T-helper 9 cell (primary cell): ENCODE measurements at places on chromosomes 1 and 21.

GRCh38 chr1:39272027-39272797, 67.7 kb downstream of the MACF1 start:
- no peak for DNase-seq

DNA sequence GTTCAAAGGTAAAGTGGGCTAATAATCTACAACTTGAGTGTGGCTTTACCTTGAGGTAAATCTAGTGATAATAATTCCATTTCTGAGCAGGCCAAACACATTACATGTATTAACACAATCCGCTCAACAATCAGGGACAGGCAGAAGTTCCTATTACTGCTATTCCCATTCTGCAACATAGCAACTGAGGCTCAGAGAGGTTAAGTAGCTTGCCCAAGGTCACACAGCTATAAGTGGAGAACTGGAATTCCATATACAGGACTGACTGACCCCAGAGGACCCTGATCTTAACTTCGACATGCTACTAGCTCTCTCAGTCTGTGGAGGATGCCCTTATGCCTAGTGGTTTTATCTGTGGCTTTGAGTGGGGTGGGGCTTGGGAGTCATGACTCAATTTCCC, 110.1 kb downstream of the TRABD2B start:
- DNase-seq: no peak

- no peak for DNase-seq
Observed at GRCh38 chr1:161111117-161111516, 6.7 kb downstream of the PFDN2 start.

DNA sequence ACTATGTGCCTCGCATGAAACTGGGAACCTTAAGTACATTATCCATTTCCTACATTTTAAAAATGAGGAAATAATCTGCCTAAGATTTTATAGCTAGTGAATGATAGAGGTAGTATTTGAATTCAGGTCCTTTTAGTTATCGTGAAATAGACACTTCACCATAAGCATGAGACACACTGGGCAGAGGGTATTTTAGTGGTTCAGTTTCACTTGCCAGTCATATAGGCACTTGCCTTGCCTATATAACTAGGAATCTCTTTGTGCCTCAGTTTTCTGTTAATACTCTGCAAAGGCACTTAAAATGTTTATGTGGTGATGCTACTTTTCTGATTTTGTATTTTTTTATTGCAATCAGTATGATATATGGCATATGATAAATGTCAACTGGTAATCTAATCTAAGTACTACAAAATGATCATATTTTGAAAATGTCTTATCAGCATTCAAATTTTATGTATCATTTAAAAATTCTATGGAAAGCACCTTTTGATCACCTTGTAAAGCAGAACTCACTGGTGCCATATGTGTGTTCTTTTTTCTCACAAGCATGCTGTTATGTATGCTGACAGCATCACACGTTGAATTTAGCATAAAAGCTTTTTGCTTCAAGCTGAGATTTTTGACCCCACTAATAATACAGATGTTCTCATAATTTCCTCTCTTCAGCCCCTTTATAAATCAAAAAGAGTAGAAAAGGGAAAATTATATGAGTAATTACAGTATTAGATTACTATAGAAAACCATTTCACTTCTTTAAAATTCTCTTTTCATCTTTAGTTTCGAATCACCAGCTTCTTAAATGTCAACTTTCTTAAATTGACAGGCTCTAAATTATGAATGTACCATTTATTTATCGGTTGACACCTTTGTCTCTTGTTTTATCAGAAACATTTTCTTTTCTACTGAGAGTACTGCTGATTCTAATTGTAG, 52.6 kb downstream of the RPS6KC1 start:
- no peak for DNase-seq

DNA sequence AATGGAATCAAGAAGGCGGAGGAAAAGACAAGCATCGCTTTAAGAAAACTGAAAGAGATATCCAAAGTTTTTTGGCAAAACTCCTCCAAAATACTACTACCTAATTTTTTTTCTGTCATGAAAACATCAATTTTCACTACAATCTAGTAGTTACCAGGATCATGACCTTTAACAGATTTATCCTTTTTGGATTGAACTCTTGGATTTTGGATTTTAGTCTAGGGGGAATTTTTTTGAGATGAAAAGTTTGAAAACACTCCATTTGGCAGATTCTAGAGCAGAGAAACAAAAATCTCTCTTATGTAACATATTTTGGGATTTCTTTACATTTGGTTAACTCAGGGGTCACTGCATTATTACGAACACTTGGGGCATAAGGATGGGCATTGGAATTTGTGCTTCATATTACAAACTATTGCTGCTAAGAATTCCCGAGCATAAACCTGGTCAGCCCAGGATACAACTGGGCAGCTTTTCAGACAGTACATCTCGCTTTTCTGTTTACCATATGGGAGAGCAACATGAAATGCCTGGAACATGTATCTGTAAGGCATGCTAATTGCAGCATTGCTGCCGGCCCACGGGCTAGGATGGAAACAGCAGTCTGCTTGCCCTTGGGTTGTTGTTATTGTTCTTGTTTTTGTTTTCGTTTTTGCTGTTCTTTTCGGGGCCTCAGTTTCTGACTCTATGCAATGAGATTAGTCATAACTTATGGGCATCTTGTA, 264.3 kb downstream of the RHOU start:
- no peak for DNase-seq

DNA sequence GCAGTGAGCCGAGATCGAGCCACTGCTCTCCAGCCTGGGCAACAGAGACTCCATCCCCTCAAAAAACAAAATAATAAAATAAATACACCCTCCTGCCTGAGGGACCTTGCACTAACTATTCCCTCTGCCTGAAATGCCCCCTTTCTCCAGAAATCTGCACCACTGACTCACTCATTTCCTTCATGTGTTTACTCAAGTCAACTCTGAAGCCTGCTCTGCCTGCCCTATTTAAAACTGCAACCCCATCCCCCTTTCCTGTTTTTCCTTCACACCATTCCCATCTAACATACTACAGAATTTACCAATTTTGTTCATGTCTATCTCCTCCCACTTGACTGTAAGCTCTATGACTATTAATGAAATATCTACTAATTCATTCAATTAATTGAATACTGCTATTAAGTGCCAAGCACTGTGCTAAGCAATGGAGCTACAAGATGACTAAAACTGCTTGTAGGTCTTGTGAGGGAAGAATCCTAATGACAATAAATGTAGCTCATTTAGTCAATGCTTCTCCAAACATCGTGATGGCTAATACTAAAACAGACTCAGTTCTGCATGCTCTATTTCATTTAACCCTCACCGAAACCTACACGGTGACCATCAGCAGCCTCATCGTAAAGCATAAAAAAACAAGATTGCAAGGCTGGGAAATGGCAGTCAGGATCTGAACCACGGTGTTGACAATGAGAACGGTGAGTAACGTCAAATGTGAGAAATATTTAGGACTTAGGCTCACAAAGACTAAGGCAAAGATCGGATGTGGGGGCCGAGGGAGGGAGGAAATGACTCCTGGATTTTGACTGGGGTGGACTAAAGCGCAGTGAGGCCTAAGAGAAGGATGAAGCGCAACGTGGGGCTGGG, 749 bp upstream of the TMEM39B start:
- no peak for DNase-seq

DNA sequence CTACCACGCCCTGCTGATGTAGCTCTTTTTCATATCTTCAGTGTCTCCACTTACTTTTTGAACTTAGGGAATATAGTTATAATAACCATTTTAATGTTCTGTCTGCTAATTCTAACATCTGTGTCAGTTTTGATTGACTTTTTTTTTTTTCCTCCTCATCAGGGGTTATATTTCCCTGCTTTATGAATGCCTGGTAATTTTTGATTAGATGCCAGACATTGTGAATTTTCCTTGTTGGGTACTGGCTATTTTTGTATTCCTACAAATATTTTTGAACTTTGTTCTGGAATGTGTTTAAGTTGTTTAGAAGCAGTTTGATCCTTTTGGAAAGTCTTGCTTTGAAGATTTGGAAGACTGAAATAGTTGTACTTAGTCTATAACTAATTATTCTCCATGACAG, 82.1 kb downstream of the ROR1 start:
- DNase-seq: no peak

DNA sequence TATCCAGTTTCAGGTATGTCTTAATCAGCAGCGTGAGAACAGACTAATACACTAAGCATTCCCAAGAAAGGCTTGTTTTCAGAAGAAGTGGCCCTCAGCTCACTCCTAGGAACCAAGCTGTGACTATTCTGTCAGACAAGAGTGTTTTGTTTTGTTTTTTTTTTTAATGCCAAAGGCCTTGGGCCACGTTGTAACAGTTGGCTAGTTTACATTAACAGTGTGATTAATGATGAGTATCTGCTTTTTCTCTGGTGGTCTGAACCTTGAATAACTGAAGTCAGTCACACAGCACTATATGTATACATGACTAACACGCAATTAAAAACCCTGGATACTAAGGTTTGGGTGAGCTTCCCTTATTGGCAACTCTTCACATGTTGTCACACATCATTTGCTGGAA, 21.9 kb downstream of the DPYD start:
- DNase-seq: no peak

- no peak for DNase-seq
Observed at GRCh38 chr1:177392336-177392735, 221.6 kb downstream of the BRINP2 start.

GRCh38 chr1:62314454-62315350, 4.5 kb downstream of the KANK4 start:
- DNase-seq: no peak

GRCh38 chr1:97893844-97894243, 27.0 kb downstream of the DPYD start:
- DNase-seq: no peak

DNA sequence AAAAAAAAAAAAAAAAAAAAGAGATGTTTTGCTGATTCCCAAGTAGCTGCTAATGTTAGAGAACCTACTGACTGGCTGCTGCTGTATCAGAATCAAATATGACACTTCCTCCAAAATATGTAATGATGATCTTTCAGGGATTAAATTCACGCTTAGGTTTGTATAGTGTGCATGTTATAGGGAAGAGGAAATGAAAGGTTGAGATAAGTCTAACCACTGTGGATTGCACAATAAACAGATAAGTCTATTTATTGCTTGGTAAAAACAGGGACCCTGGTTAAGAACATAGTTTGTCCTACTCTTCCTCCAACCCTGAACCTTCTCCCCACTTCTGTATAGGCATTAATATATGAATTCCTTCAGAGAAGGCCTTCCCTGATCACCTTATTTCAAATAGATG, 13.2 kb downstream of the RC3H1 start:
- DNase-seq: no peak

DNA sequence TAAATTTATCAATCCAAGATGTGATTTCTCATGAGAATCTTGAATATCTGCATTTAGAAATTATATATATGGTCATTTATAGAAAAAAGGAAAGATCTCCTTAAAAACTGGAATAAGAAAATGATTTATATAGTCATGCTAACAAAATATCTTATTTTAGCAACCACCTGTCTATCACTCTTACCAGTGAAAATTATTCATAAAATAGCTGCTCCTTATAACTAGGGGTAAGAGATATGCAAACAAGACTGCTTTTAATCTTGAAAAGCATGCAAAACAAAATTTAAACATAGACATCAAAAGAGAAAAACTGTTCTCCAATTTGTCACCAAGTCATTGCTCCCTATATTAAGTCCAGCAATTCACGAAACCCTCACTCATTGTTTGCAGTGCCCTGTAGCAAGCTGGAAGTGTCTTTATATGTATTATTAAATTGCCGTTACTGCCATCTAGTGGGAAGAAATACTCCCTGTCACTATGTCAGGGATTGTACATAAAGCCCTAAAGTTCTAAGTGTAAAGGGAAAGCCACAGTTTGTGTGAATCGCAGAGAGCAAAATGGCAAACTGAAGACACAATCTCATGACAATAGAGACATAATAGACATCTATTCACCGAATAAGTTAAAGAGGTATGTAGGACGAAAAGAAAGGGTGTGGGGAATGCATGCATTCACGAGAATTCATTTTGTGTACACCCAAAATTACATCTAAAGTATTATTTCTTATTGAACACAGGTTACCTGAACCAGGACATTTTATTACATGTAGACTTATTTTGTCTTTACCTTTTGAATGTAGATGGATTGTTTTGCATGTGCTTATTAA, 600.5 kb downstream of the USP25 start:
- no peak for DNase-seq

DNA sequence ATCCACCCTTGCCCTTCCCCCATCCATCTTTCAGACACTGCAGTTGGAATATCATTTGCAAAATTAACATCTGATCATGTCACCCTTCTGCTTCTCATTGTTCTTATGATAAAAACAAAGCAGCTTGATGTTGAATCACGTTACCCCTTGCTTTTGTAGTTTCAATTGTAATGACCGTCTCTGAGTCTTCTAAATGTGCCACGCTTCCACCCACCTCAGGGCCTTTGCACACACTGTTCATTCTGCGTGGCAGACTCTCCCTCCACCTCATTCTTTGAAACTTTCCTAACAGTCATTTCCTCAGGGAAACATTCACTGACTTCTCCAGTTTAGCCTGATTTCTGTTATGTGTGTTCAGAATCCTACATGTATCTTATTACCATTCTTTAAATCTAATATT, 143.6 kb upstream of the LMO4 start:
- DNase-seq: no peak

DNA sequence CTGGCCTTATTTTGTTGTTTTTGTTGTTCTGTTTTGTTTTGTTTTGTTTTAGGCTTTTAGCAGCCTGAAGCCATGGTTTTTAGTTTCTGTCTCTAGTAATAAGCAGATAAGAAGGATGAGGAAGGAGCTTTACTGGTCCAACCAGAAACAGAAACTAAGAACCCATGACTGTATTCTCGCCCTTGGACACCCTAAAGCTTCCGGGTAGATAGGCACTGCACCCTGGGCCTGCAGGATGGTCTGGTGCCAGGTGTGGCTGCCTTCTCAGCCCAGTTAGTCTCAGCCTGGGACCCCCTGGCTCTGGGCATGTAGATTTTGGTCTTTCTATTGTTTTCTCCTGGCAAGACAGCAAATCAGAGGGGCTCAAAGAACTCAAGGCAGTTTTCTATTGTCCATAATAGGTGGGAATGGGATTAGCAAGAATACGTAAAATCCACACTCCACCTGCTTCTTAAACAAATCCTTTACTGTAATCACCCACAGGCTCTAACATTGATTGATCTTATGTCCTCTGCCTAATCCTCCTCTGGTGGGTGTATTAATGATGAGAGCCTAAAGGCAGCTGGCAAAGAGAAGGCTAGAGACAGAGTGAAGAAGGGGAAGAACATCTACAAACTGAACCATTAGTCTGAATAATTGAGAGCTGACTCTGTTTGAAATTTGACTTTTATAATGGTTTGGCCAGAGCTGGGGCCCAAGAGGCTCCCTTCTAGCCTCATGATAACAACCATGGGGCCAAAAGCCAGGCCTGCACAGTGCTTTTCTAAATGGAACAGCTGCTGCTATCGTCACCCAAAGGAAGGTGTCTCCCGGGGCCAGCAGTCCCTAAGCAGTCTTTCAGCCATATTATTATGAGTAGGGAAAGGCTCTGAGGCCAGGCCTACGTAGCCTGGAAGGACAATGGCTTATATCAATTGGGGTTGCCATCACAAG, 106.8 kb upstream of the ATP1A1 start:
- DNase-seq: no peak

- DNase-seq: no peak
Observed at GRCh38 chr1:91427741-91428140, 23.1 kb upstream of the HFM1 start.

- no peak for DNase-seq
Observed at GRCh38 chr1:150262388-150263320, 5.1 kb downstream of the CA14 start.

- no peak for DNase-seq
Observed at GRCh38 chr1:150793221-150793620, 14.8 kb downstream of the CTSK start.
